ENCODE measurements at places on chromosomes 1 and 21. TPM values are rescaled to one million over a fixed set of nuclear protein-coding genes. Genes with fewer than 3 reads are reported as not detected.

DNA sequence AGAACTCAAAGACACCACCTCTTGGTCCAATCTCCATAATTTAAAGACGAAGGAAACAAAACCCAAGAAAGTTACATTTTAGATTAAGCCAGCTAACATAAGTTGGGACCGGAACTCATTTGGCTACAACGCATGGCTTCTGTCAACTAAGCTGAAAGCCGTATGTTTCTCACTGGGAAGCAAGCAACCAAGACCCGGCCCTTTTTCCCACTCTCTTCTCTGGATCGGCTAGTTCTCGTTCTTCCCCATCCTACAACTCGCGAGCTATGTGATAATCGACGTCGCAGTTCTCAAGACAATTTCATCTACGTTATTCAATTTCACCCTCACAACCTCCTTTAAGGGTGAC, 601 bp downstream of the CCT8 start:
- DNase-seq, result no peak

SV2A gene
- total RNA-seq, result 0.33 TPM

DNA sequence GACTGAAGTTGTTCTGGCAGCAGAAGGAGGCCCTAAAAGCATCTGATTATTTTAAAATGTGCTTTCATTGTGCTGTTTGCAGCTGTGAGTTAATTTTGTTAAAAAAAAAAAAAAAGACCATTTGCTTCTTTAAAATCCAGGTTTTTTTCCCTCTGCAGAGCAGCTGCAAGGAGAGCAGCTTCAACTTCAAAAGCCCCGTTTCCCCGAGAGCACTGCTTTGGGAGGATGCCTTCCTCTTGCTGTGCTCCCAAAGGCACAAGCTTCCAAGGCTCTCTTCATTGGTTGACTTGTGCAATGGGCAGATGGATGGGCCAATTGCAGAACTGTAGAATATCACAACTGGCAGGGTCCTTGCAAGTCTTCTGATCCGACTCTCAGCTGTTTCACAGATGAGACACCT, 459.2 kb upstream of the PKN2 start:
- DNase-seq, result no peak

DNA sequence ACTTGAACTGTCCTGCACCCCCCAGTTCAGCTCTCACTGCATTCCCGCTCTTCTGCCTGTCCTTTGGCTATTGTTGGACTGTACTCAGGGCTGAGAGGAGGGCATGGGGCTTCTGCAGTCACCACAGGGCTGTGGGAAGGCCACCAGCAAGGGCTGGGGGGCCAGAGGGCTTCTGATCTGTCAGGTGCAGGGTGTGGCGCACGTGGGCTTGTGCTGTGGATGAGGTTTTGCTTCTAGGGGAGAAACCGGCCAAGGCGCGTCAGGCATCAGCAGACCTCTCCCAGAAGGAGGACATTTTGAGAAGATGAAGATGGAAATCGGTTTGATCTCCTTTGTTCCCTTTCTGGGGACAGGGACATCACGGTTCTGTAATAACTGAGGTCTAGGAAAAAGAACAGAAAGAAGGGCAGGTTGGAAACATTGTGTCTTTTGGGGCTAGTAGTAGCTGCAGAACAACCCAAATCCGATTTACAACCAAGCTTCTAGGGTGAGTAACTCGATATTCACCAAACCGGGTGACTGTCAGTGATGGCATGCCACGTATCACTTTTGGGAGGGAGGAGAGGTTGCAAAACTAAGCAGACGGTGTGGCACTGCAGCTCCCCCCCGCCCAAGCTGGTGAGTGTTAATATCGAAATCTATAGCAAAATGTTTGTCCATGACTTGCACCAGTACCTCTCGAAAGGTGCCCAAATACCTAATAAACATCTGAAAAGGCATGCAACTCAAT, 40.9 kb downstream of the AGPAT3 start:
- DNase-seq, result no peak
